ENCODE measurements at places on chromosomes 12 and 14. TPM values are rescaled to one million over a fixed set of nuclear protein-coding genes. Genes with fewer than 3 reads are reported as not detected.

- peak; percentile 47 for DNase-seq
Measured at GRCh38 chr12:48961331-48961730, 4.0 kb upstream of the ARF3 start.

DNA sequence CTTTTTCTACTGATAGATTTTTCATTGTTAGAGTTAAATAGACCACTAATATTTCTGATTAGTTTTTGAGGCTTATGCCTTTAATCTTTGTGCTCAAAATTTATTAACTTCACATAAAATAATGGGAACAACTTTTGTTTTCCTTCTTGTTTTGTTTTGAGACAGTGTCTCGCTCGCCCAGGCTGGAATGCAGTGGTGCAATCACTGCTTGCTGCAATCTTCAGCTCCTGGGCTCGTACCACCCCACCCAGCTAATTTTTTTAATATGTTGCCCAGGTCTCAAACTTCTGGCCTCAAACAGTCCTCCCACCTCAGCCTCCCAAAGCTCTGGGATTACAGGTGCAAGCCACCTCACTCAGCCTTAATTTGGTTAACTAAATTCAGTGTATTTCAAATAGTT, 16.8 kb downstream of the SCFD1 start:
- DNase-seq = no peak

DNA sequence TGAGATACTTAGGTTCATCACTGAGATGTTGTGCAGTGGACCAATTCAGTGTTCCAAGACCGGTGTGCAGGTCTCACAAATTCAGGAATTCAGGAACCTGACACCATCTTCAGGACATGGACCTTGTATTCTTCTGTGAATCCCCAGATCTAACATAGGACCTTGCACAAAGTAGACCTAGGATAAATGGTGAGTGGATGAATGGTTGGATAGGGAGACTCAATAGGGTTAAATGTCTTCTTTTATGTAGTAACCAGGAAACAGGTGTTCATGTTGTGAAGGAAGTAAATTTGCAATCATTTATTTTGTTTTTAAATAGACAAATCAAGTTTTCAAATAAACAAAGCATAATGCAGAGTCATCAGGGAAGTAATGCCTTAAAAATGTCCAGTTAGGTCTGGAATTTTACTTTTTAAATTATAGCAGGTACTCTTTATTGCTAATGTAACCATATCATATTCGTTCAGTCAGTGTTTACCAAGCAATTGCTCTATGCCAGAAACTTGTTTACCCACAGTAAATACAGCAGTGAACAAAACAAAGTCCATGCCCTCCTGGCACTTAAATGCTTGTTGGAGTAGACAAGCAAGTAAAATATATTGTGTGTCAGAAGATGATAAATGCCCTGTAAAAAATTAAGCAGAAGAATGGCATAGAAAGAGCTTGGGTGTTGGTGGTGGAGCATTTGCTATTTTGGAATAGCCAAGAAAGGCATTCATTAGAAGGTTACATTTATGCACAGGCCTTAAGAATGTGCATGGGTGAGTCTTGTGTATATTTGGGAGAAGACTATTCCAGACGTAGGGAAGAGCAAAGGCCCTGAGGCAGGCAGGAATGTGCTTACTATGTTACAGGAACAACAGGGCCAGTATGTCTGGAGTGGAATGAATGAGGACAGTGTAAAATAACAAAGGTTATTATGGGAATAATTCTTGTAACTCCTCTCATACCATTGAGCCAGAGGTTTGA, 26.3 kb downstream of the RXYLT1 start:
- DNase-seq = no peak

- DNase-seq = no peak
Measured at GRCh38 chr14:96084796-96085195, 45.6 kb downstream of the C14orf132 start.

Gene CHGA
- not detected for total RNA-seq

GRCh38 chr12:20369305-20370013, 1.1 kb downstream of the PDE3A start:
- DNase-seq = peak; percentile 88

GRCh38 chr14:22391908-22392565, 197.0 kb downstream of the DAD1 start:
- DNase-seq = peak; percentile 76

Gene C12orf60
- 0.59 TPM for total RNA-seq

DNA sequence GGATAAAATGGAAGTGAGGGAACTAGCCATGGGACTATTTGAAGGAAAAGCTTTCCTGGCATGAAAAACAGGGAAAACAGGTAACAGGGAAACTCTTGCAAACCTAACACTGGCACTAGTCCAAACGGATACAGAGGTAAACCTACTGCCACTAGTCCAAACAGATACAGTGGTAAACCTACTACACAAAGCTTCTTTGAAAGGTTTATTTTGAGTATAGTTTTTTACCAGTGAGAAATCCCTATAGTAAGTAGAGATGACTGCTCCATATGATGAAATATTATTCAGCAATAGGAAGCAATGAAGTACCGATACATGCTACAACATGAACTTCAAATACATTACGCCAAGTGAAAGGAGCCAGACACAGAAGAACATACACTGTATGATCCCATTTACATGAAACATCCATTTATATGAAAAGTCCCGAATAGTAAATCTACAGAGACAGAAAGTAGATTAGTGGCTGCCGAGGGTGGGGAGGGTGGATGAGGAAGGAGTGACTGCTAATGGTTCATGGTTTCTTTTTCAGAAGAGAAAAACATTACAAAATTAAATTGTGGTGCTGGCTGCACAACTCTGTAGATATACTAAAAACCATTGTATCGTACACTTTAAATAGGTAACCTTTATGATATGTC, 25.5 kb downstream of the SPTLC2 start:
- no peak for DNase-seq

Gene ARHGEF40
- total RNA-seq = 33.3 TPM

Gene EID3
- 14.4 TPM for total RNA-seq

- peak; percentile 35 for DNase-seq
Measured at GRCh38 chr14:89121968-89122620, 294.9 kb downstream of the FOXN3 start.

DNA sequence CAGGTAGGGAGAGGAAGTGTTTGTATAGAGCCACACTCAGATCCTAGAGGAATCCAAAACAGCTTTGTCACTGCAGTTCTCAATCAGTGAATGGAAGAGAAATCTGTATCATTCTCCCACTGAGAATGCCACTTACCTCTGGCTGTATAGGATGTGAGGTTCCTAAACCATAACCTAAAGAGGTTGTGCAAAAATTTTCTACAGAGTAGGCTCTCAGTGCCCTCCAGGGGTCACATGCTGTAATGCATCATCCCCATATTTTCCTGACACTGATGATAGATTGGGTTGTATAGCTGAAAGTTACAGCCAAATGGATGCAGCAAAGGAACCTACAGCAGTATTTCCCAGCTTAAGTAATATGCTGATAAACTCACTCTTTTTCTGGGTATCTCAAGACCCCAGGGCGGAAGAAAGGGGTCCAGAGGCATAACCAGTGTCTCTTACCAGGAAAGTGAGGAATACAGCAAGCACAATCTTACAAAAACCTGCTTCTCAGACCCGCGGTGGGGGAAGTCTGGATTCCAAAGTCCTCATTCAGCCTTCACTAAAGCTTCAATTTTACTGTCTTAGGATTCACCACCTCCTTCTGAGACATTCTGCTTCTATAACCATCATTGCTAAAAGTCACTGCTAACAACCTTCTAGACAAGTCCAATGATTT, 3.8 kb downstream of the BCDIN3D start:
- no peak for DNase-seq

Gene KRT2
- total RNA-seq = not detected

DNA sequence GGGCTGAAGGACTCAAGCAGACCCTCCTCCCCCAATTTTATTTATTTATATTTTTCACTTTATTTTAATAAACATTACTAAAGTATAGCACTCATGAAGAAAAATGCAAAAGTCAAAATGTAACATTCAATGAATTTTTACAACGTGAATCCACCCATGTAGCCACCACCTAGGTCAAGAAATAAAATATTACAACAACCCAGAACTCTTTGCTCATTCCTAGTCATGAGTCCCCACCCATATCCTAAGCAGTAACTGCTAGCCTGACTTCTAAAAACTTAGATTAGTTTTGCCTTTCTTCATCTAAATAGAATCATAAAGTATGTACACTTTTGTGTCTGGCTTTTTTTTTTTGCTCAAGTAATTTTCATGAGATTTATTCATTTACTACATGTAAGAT, 86.9 kb upstream of the CRY1 start:
- DNase-seq = no peak

GRCh38 chr14:22715186-22715812, 51.2 kb upstream of the OXA1L start:
- DNase-seq = no peak

- DNase-seq = peak; percentile 93
Measured at GRCh38 chr12:116381744-116382685, 104.5 kb upstream of the MED13L start.

- no peak for DNase-seq
Measured at GRCh38 chr12:117243488-117243887, 53.2 kb upstream of the FBXO21 start.

- DNase-seq = no peak
Measured at GRCh38 chr12:66371982-66372381, 69.7 kb downstream of the HELB start.

Gene FGD6
- total RNA-seq = 11.9 TPM

Gene TTC9
- total RNA-seq = 0.29 TPM

- no peak for DNase-seq
Measured at GRCh38 chr12:45598761-45599160, 130.7 kb upstream of the ARID2 start.

DNA sequence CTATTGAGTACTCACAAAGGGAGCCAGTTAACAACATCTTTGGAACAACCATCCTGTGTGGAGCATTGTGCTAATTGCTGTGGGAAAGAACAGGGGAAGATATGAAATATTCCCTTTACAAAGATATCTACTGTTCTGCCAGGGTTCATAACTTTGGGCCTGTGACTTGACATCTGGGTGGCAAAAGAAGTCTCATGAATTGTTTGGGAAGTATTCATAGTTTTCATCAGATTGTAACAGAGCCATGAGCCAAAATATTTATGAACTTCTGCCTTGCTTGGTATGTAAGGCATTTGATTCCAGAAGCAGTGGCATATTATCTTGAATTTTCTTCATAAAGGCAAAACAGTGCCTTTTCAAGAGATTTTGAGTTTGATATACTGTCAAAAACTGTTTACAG, 816.2 kb downstream of the DIO2 start:
- DNase-seq = no peak

GRCh38 chr12:116194935-116195431, 82.5 kb downstream of the MED13L start:
- no peak for DNase-seq

Gene BCL11B
- 0.88 TPM for total RNA-seq

DNA sequence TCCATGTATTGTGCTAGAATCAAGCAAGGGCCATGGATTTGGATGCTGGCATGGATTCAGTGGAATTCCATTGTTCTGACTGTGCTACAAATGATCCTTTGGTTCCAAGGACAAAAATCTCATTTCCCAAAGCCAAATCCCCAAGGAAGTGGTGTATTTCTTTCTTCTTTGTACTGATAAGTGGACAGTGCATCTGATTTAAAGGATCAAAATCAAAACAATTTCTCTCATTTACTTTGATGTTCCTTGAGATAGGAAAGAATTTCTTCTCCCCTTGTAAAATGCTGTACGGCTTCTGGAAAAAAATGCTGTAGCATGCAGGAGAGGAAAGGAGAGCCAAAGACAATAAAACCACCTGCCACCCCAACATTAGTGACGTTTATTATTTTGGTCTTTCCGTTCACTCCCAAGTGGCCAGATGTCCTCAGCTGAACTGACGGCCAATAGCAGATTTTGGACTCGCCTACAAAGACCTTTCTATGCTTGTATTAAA, 185.7 kb downstream of the PRKD1 start:
- DNase-seq = no peak

Gene SLC5A8
- not detected for total RNA-seq

GRCh38 chr14:103463149-103463548, 59.5 kb downstream of the CKB start:
- no peak for DNase-seq

GRCh38 chr12:75288860-75289259, 41.3 kb downstream of the CAPS2 start:
- DNase-seq = no peak

Gene ELK3
- total RNA-seq = 30.1 TPM

Gene ACTN1
- 444 TPM for total RNA-seq

GRCh38 chr14:68466491-68466977, 326.3 kb downstream of the ZFP36L1 start:
- DNase-seq = peak; percentile 77

GRCh38 chr14:35161231-35161630, 38.9 kb downstream of the PRORP start:
- no peak for DNase-seq

GRCh38 chr12:76106631-76107030, 22.1 kb upstream of the NAP1L1 start:
- DNase-seq = peak; percentile 15

GRCh38 chr12:52975820-52976573, 27.1 kb downstream of the KRT18 start:
- no peak for DNase-seq

DNA sequence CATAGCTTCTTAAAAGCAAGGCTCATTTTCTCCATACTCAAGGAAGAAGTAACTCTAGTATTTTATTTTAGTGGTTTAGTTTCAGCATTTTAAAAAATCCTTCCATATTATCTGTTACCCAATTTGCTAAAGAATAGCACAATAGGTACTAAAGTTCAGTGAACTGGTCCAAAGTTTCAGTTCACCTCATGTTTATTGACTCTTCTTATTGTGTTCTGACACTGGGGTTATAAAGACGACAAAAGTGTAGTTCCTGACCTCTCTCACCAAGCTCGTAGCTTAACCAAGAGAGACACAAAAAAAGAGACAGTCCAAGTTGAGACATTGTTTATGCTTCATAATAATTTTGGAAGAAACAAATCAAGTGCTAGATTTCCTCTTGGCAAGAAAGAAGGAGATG, 40.8 kb upstream of the SLC38A2 start:
- no peak for DNase-seq

GRCh38 chr14:28565345-28565744, 201.2 kb upstream of the FOXG1 start:
- no peak for DNase-seq

Gene RHOJ
- 3.8 TPM for total RNA-seq

GRCh38 chr14:81834308-81834707, 300.7 kb upstream of the SEL1L start:
- no peak for DNase-seq

Gene ADAM21
- not detected for total RNA-seq

DNA sequence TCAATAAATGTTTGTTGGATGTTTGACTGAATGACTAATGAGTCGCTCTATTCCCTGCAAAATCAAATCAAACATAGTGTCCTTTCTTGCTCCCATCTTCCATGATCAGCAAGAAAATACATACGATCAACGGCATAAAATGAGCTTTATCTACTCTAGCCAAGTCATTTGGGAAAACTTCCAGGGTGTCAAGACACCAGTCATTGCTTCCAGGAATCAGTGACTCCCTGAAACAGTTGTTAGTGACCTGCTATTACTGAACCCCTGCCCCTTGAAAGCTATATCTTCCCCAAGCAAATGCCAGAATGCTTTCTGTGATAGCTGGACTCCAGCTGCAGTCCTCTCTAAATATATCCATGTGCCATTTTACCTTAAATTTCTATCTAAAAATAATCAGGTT, 169.5 kb upstream of the SSTR1 start:
- no peak for DNase-seq
